ENCODE measurements at places on chromosomes 5 and 9.

DNA sequence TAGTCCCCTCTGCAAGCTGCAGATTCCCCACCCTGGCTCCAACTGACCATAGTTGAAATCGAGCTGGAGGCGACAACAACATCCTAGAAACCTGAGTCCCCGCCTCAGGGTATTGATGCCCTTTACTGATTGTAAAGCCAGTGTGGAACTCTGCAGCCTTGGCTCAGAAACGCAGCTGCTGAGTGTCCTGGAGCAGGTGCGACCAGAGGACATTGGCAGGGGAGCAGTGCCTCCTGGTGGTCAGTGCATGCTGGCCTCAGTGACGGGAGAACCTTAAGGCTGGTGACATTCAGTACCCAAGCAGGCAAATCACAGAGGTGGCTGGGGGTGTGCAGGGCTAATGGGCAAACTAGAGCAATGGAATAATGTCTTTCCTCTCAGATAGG lies 20.4 kb upstream of the ZNF354B start:
- no peak for DNase-seq

DNA sequence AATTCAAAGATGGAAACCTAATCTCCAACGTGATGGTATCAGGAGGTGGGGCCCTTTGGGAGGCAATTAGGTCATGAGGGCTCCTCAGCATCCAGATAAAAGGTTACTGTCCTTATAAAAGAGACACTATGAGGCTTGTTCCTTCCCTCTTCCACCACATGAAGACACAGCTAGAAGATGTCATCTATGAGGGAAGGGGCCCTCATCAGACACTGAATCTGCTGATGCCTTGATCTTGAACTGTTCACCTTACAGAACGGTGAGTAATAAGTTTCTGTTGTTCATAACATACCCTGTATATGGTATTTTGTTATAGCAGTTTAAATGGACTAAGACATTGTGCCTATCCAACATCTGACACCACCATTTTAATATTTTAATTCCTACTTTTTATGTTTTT lies 19.7 kb upstream of the CCNH start:
- DNase-seq = no peak

DNA sequence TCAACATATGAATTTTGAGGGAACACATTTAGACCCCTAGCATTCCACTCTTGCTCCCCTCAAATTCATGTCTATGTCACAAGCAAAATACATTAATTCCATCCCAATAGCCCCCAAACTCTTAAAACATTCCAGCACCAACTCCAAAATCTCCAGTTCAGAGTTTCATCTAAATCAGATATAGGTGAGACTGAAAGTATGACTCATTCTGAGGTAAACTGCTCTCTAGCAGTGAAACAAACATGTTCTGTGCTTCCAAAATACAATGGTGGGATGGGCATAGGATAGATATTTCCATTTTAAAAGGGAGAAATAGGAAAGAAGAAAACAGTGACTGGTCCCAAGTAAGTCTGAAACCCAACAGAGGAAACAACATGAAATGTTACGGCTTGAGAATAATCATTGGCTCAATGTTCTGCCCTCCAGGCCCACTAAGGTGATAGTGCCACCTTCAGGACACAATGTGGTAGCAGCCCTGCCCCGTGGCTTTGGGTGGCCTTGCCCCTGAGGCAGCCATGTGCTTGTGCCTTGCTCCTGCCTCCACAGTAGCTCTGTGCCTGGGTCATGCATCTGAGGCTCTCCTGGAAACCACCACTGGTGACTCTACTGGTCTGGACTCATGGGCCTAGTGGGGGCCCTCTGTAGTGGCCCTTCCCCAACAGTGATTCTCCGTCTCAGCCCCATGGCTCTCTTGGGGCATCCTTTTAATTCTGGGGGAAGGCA lies 36.4 kb upstream of the IPPK start:
- DNase-seq = peak; percentile 28

- no peak for DNase-seq
Measured at GRCh38 chr9:18146329-18146728, 327.6 kb upstream of the ADAMTSL1 start.

GRCh38 chr5:95365302-95366095 lies 25.7 kb upstream of the FAM81B start:
- no peak for DNase-seq

- DNase-seq = no peak
Measured at GRCh38 chr5:132325691-132326090, 31.5 kb downstream of the SLC22A4 start.

- DNase-seq = peak; percentile 95
Measured at GRCh38 chr5:127011153-127011552, 19.2 kb downstream of the MARCHF3 start.

GRCh38 chr5:98307811-98308210 lies 465.7 kb upstream of the RGMB start:
- DNase-seq = no peak

GRCh38 chr5:163565492-163565891 lies 60.1 kb downstream of the MAT2B start:
- DNase-seq = no peak

DNA sequence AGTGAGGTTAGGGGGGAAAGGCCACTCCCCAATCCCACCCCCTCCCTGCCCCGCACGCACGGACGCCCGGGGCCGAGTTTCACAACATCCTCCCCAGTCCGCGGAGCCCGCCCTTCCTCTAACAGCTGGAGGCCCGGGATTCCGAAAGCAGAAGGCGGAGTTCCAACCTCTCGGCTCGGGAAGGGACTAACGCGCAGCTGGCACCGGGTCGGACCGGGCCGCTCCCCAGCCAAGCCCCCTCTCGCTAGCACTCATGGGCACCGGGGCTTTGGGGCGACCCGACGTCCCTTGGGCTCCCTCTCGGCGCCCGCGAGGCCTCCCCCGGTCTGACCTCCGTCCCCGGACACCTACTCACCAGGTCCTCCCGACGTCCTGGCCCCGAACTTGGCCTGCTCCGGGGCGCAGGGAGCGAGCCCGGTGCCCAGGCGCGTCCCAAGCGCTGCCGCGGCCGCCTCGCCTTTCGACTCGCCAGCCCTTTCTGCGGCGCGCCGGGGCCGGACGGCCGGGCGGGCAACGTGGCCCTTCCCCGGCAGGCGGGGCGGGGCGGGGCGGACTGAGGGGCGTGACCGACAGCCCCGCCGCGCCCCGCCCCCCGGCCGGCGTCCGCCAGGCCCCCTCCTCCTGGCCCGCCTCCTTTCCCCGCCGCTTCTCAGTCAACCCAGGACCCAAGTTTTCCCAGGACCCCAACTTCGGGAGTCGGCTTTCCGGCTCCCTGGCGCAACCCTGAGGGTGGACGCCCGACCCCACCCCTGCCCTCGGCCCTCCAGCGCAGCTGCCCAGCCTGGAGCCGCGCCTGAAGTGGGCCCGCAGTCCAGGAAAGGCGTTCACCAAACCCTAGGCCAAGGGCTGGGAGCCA lies at the start of gene MGAT1:
MGAT1 (minus strand) TSS at position 482 of the 856 bp plus-strand sequence. CDS start 9,835 bp downstream, outside the sequence.
- DNase-seq = no peak

GRCh38 chr5:15474143-15474719 lies 25.7 kb upstream of the FBXL7 start:
- DNase-seq = no peak

DNA sequence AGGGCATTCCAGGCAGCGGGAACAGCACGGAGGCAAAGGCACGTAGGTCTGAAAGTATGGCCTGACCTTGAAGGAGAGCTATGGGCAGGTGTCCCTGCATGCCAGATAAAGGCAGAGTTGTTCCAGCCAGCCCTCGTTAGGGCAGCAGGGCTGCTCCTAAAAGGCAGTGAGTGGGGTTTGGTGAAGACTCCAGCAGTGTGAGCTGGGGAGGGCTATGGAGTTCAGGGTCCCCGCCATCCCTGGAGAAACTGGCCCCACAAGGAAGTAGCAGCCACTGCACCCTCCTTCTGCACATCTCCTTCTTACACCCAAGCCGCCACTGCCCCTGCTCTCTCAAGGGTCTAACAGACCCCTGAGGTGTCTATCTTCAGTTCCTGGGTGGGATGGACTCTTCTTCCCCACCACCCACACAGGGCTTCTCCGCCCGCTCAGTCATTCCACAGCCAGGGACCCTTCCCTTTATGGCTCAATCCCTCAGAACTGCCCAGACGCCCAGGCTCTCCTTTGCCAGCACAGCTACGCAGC lies 1.4 kb downstream of the AKNA start:
- DNase-seq = no peak

DNA sequence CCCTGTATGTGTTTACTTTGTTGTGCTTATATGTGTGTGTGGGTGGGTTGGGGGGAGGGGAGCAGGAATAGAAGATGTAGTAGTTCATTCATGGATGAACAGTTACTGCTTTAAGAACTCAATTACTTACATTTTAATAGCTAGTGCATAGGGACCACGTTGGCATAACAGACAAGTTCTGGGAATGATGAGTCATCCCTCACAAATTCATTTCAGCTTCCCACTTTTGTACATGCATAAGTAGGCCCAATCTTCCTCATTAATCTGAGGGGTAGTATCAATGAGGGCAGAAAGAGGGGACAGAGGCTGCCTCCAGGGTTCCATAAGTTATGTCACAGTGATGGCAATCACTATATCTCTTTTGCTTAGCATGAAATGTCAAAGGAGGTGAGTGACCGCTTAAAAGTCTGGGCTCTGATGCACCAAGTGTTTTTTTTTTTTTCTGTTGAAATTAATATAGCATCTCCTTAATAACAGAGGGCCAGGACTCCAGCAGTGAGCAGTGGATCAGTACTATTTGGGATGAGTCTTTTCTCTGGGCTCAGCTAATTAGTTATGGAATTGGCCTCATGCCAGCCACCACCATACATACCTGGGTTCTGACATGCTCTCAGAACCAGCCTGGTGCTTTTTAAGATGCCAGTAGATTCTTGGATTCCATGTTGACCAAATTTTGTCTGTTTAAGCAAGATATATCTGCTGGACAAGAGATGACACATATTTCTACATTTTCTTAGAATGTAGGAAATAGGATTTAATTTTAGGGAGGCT lies 37.1 kb downstream of the PRDM6 start:
- DNase-seq = no peak

DNA sequence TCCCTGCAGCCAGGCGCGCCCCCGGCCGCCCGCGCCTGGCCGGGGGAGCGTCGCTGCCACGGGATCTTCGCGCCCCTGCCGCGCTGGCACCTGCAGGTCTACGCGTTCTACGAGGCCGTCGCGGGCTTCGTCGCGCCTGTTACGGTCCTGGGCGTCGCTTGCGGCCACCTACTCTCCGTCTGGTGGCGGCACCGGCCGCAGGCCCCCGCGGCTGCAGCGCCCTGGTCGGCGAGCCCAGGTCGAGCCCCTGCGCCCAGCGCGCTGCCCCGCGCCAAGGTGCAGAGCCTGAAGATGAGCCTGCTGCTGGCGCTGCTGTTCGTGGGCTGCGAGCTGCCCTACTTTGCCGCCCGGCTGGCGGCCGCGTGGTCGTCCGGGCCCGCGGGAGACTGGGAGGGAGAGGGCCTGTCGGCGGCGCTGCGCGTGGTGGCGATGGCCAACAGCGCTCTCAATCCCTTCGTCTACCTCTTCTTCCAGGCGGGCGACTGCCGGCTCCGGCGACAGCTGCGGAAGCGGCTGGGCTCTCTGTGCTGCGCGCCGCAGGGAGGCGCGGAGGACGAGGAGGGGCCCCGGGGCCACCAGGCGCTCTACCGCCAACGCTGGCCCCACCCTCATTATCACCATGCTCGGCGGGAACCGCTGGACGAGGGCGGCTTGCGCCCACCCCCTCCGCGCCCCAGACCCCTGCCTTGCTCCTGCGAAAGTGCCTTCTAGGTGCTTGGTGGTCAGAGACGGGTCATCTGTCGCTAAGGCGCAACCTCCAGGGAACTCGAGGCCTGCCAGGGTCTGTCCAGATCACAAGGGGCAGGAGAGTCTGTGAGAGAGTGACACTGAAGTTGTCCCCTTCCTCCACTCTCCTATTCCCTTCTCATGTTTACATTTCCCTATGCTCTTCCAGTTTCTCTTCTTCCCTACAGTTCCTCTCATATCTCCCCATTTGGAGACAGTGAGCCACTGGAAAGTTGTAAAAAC lies 1.3 kb downstream of the GPR150 start:
- DNase-seq = no peak

DNA sequence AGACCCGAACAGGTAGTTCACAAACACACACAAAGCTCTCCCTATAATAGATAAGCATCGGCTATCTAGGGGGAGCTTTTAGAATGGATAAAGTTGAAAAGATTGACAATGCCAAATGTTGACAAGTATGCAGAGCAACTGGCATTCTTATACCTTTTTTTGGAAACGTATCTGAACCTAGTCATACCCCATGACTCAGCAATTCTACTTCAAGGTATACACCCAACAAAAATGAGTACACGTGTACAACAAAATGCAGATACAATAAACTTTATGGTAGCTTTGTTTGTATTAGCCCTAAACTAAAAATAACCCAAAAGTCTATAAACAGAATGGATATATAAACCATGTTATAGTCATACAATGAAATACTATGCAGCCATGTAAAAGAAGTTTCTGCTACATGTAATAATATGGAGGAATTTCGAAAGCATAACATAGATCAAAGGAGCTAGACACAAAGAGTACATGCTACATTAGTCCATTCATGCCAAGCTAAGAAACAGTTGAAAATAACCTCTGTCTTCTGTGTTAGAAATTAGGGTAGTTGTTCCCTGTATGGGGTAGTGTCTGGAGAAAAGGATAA lies 718.5 kb upstream of the ZNF608 start:
- DNase-seq = no peak

DNA sequence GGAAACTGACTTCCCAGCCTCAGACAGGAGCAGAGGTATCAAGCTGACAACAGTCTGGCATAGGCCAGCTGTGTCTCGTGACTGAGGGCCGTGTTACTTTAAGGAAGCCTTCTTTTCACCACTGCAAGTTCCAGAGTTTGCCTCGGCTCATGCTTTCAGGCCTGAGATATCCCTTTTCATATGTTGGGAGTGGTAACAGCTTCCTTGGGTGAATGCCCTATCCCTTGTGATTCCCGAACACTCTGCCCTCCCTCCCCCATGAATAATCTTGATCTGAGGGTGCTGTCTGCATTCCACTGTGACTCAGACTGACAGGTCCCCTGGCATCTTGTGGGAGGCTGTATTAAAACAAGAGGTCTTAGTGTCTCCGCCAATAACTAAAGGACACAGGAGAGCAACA lies 49.7 kb upstream of the ARL15 start:
- no peak for DNase-seq

GRCh38 chr5:133738271-133738670 lies 125.9 kb upstream of the FSTL4 start:
- no peak for DNase-seq

DNA sequence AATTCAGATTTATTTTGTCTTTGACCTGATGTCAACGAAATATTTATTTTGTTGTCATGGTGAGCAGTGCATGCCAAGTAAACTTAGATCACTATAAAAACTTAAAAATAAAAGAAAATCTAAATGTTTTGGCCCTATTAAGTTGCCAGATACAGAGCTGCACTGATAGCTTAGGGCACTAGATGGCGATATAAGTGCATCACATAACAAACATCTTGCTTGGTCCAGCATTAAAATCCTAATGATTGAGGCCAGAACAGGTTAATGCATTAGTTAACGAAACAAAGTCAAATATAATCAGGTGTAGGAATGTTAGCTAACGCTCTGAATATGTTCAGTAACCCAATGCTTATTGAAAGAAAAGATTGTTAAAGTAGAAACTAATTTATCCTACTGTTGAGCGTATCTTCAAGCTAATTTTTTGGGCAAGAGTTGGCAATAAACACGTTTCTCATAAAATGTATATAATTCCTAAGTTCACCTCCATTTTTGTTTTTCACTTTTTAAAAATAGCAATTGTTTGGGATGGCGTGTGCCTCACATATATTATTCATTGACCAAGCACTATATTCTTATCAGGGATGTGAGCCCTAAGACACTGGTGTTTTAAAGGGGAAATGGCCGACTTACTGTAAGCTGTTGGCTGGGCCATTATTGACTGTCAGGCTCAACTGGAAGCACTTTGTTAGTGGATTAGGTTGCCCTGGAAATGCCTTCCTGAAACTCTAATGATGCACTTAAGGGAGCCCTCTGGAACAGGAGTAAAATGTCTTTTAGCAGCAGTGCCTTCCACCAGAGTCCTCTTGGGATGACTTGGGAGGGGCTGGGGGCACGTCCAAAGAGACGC lies 33.3 kb downstream of the KCTD16 start:
- DNase-seq = peak; percentile 68

Measured in cerebellar cortex (tissue), 1 donor.